ENCODE measurements at places on chromosomes 11 and 22.
A peak's percentile ranks its signal among the peaks of the same experiment; 100 is the strongest.

- no peak for DNase-seq
Observed at GRCh38 chr22:31321421-31321820, 24.7 kb downstream of the PATZ1 start.

DNA sequence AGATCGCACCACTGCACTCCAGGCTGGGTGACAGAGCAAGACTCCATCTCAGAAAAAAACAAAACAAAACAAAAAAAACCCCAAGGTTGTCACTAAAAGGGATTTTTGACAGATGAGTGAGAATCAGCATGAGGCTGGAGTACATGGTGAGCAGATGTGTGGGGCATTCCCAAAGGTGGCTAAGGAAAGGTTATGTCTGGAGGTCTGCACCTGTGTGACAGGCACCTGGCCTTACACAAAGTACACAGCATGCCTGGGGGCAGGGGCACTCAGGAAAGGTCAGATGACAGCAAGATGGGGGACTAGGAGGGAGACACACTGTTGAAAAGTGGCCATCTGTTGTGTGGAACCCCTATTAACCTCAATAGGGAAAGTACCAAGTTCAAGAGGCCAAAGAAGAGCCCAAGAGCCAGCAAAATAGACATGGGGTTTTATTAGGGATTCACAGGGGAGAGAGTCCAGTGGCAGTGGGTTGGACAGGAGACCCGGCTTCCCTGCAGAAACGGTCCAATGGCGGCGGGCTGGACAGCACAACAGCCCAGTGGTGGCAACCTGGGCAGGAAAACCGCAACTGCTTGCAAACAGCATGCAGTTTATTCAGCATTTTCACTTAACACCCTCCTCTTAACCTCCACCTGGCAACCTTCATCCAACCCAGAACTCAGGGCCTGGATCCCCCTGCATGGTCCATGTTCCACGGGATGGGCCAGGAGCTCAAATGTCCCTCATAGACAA is 101.1 kb downstream of the MICAL2 start:
- no peak for DNase-seq

GRCh38 chr11:116856423-116856822 is 19.0 kb upstream of the APOA1 start:
- no peak for DNase-seq

- DNase-seq: no peak
Observed at GRCh38 chr11:32430568-32431381, 4.6 kb downstream of the WT1 start.

GRCh38 chr11:94525546-94526324 is 13.5 kb downstream of the C11orf97 start:
- no peak for DNase-seq

GRCh38 chr22:20967697-20968211 is 699 bp downstream of the AIFM3 start:
- DNase-seq: no peak

DNA sequence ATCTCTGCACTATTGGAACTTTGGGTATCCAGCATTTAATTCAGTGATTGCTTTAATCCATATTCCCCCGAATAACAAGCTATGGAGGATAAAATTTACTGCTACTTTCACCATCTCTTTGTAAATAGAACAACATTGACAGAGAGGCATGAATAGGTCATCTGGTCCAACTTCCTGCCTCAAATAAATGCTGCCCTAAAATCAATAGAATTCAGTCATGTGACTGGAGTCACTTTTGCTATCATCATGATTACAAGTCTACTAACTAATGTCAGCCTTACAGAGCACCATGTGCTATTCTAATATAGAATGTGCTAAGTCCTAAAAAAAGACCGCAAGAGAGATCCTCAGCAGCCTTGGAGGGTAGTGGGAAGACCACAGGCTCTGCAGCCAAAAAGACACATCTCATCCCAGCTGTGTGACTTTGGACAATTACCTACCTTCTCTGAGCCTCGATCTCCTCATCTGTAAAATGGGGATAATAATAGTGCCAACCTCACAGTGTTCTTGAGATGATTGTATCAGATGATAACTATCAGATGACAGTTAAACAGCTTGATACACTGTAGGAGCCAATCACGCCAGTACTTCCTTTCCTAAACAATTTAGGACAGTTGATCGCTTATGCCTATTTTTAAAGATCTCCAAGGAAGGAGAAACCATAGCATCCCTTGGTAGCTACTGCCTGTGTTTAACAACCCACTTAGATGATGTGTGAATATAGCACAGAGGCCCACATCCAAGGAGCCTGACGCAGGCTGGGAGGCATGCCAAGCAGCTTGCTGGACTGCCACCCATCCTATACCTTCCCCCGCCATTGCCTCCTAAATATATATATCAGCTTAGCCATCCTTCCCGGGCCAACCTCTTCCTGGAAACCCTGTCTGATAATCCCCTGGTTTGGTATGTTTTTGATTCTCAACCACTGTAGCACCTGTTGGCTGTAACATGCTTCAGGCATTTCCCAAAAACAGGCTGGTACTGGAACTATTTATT is 77.3 kb upstream of the PHF21A start:
- no peak for DNase-seq

DNA sequence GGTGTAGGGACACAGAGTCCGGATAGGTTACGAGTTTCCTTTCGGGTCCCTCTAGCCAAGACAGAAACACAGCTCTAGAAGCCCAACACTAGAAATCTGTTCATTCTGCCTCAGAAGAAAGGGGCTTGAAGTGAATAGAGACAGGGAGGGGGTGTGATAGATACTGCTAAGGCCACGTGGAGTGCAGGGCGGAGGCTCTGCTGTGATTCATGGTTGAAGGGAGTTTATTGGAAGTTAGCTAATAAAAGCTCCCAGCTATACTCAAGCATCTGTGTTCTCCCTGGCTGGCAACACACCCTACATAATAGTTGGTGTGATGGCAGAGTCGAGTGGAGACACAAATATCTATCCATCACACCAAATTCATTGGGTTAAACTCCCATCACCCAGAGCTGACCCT is 337.4 kb downstream of the CADM1 start:
- DNase-seq: no peak

- no peak for DNase-seq
Observed at GRCh38 chr11:66471142-66471541, 4.4 kb downstream of the PELI3 start.

- DNase-seq: peak; percentile 55
Observed at GRCh38 chr22:42437488-42438292, 5.5 kb upstream of the NFAM1 start.

GRCh38 chr11:78667461-78667860 is 92.8 kb upstream of the NARS2 start:
- DNase-seq: no peak

DNA sequence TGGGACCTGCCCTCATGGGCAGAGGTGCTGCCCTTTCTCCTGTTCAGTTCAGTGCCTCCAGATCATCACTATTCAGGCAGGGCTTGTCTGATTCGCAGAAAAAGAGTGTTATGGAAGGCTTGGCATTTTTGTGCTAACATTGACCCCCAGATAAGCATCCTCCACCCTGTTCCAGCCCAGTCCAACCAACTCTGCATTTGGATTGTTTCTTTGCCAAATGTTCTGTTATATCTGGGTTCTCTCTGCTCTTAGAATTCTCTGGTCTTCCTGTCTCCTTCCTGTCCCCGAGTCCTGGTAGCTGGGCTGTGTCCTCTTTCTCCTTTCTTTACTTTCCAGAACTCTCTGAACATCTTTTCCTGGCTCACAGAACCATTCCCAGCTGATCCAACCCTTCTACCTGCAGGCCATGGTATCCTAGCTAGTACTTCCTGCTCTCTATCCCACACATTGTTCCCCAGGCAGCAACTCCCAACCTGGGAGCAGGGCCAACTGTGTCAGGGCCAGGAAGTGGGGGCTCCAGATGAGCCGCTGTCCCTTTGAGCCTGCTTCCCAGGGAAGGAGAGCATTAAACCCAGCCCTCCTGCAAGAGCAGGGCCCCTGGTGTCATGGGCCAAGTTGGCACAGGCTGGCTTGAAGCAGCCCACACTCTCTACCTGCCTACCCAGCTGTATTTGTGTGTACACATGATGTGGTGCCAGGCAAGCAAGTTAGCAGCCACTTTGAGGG is 280.7 kb upstream of the CADM1 start:
- DNase-seq: no peak

DNA sequence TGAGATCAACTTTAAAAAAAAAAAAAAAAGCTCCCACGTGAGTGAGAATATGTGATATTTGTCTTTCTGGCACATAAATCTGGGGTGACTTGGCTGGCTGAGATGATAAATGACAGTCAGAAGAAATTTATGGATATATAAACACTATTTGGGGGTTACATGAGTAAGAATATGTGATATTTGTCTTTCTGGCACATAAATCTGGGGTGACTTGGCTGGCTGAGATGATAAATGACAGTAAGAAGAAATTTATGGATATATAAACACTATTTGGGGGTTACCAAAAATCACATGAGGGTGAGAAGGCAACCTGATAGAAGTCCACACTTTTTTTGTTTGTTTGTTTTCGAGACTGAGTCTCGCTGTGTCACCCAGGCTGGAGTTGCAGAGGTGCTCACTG is 6.6 kb upstream of the TSG101 start:
- DNase-seq: no peak

- DNase-seq: no peak
Observed at GRCh38 chr22:30717952-30718351, 23.3 kb downstream of the OSBP2 start.

DNA sequence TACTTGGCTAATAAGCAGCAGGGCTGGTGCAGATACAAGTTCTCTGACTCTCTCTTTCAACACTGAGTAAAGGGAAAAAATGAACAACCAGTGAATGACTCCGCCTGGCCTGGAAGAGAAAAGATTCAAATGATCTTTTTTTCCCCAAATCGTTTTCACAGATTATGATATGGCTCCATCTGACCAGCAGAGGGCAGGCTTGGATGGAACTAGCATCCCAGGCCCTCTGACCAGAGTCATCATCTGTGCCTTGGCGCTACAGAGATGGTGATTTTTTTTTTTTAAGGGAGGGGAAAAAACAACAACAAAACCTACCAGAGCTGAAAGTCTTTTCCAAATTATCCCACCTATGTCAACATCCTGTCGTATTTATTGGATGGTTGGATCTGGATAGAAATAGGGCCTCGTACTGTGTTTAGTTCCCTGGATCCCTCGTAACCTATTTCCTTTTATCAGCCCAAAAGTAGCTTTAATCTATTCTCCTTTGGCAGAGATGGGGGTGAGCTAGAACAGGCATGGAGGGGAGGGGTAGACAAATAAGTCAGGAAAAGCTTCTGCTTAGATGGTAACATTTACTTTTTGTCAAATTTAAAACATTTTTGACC is 69.7 kb downstream of the PRSS23 start:
- DNase-seq: peak; percentile 67

GRCh38 chr22:37999236-37999635 is 14.9 kb upstream of the SOX10 start:
- no peak for DNase-seq

DNA sequence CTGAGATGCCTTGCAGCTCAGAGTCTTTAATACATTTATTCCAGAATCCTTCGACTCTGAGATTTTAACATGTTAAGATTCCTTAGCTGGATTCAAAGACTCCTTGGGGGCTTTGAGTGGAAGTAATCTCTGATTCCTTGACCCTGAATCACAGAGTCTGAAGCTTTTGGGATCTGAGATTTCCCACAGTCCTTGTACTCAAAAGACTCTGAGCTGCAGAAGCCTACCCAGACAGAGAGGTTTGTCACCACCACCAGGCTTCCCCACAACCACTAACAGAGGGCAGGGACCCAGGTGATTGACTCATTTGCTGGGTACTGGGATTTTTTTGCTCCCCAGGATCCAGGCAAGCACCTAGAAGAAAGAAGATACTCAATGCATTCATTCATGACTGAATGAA is 1.4 kb upstream of the SERPINH1 start:
- peak; percentile 45 for DNase-seq

DNA sequence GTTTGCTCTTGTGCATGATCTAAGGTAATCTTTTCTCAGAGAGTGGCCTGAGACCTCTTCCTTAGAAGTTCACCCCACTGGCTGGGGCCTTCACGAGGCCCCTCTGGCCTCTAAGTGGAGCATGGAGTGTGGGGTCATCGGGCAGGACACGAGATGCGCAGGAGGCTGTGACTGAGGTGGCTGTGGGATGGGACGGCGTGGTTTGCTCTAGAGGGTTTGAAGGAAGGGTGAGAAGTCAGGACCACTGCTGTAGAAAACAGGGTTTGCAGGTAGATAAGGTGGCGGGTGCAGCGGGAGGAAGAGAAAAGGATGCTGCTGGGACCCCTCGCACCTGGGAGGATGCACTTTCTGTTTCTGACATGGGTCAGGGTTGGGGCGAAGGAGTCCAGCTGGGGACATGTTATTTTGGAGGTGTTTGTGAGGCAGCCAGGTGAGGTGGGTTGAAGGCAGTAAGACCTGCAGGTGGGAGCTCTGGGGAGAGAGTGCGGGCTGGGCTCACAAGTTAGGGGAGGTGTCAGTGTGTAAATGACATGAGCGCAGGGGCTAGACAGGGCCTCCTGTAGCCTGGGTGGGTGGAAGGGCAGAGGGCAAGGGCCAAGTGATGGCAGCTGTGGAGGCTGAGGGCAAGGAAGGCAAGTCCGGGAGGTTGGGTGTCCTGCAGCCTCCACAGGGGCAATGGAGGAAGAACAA is 62.5 kb downstream of the KCNQ1 start:
- DNase-seq: no peak

DNA sequence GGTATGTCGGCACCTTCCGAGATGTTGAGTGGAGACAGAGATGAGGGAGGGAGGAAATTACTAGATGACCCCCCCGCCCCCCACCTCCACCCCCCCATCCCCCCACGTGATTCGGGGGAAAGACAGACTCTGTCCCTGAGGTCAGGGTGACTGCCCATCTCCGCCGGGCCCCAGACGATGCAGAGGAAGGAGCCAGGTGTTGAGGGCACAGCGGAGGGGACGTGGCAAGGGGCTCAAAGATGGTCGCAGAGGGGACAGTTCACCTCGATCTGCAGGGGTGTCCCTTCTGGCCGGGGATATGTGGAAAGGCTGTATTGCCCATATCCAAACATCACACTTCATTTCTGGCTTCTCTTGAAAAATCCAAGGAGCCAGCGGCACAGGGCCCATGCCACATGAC is 14.1 kb downstream of the PHF21B start:
- no peak for DNase-seq

- DNase-seq: no peak
Observed at GRCh38 chr11:126595560-126595959, 240.1 kb downstream of the ST3GAL4 start.

DNA sequence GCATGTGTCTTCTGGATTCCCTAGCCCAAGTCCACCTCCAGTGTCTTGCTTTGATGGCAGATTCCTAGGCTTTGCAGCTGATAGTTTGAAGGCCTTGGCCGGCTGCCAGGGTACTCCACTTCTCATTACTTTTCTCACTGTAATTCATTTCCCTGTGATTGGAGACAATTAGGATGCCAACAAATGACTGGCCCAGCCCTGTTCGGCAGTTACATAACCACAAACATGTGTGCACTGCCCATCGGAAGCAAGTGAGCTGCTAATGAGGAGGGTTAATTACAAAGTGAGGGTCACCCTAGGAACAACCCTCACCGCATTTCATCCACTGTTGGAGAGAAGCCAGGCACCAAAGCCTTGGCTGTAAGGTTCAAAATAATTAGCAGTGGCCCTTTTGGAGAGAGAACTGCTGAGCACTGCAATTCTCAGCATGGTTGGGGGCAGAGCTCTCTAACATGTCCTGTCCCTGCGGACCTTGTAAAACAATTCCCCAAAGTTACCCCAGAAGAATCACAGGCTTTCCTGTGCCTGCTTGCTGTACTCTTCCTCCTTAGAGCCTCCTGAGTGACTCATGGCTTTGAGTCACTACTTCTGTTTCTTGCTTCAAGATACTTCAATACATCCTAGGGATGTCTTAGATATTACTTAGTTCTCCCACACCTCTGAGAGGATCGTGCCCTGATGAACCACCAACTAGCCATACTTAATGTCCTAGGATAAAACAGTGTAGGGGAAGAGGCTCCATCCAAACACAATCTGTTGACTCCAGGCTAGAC is 109.7 kb upstream of the GALNT18 start:
- peak; percentile 51 for DNase-seq
